ENCODE measurements at places on chromosomes 6 and 20.

- DNase-seq: no peak
Measured at GRCh38 chr6:114783783-114784182, 441.0 kb upstream of the HS3ST5 start.

DNA sequence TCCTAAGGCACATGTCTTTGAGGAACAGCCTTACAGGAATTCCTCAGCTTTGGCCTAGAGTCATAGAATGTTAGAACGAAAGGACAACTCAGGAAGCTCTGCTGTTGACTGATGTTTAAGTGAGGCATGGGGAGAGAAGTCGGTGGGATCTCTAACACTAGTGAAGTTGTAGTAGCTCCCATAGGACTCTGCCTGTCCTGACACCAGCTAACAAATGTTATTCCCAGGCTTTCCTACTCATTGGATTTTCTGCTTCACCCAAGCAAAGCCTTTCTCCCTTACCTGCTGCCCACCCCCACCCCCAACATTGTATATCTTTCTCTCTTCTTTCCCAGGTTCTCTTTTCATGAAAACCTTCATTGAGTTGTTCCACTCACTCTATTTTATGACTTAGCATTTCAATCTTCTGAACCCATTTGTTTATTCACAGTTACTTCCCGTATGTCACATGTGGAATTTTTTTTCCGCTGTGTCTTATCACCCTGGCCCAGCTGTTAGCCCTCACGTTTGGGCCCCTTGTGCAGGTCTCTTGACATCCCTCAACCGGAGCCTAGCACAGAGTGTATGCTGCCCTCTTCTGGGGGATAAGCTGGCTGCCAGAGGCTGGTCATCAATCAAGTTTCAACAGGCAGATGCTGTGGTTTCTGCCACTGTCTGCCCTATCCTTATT lies 39.2 kb upstream of the RNF8 start:
- no peak for DNase-seq

- no peak for DNase-seq
Measured at GRCh38 chr20:44468044-44468782, 7.5 kb upstream of the TTPAL start.

DNA sequence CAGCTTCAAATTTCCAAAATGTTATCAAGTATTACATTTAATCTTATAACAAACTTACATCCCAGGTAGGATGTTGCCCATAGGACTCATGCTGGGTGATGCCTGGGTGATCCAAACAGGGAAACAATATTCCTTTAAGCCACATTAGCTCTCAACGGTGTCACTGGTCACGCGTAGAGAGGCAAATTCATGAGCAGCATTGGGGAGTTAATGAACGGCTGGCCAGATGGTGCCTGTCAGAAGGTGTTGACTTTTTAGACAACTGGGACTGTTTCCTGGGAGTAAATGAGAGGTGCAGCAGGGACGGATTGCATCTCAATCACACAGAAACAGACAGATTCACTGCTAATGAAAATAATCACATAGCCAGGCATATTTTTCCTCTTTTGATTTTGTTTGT lies 83.3 kb upstream of the ID4 start:
- no peak for DNase-seq

- no peak for DNase-seq
Measured at GRCh38 chr20:64276817-64277216, 21.3 kb downstream of the PCMTD2 start.

- DNase-seq: no peak
Measured at GRCh38 chr20:40960521-40960956, 68.1 kb upstream of the TOP1 start.

DNA sequence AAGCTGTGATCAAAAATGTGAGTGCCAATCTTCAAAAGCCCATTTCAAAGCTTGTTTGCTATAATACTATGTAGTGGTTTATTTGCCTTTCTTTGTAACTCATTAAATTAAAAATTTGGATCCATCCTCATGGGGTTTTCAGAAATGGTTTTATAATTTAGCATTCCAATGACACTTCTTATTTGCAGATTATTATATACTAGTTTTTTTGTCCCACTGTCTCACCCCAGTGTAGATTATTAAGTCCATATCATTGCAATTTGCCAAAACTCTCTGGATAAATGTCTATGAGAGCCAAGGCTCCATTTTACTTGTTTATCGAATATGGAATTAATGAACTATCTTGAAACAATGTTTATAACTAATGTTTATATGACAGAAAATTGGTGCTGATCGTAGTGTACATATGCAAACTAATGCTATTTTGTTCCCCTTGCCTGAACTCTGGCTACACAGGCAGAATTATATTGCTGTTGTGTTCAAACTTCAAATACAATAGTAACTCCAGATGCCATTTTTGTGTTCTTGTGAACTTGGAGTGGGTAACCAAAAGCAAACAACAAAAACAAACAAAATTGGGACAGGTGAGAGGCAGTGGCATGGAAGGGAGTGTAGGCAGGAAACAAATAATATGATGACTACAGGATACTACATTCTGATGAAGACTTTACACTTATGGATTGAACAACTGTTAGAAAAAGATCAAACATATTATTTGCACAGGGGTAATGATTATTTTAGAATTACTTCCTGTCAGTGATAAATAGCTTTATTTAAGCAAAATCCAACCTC lies 307.1 kb upstream of the FLRT3 start:
- no peak for DNase-seq

- DNase-seq: no peak
Measured at GRCh38 chr6:44715925-44716324, 328.4 kb downstream of the CDC5L start.

GRCh38 chr6:3369985-3370360 lies 86.9 kb downstream of the SLC22A23 start:
- no peak for DNase-seq

- DNase-seq: no peak
Measured at GRCh38 chr6:130293800-130294199, 71.0 kb upstream of the SAMD3 start.

- DNase-seq: no peak
Measured at GRCh38 chr6:169642455-169642854, 59.4 kb downstream of the WDR27 start.

DNA sequence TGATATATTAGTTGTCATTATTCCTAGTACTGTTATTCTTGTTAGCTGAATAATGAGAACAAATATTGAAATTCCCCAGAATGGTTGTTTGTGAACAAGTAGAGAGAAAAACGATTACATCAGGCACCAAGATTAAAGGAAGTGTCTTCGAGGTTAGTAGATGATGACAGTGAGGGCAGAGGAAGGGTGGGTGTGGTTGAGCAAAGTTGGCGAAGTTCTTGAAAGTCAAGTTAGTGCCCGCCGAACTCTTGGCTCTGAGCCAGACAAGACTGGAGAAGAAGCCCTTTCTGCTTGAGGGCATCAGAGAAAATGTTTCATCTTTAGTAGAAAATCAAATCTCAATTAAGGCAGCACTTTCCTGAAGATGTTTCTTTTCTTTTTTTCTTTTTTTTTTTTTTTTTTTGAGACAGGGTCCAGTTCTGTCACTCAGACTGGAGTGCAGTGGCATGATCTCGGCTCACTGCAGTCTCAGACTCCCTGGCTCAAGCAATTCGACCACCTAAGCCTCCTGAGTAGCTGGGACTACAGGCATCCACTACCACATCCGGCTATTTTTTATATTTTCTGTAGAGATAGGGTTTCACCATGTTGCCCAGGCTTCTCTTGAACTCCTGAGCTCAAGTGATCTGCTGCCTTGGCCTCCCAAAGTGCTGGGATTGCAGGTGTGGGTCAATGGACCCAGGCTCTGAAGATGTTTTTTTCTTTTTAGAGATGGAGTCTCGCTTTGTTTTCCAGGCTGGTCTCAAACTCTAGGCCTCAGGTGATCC lies 77.1 kb downstream of the SGK1 start:
- DNase-seq: peak; percentile 52

GRCh38 chr6:47203266-47203937 lies 106.3 kb downstream of the TNFRSF21 start:
- no peak for DNase-seq

- DNase-seq: no peak
Measured at GRCh38 chr6:3561725-3562124, 104.9 kb upstream of the SLC22A23 start.

DNA sequence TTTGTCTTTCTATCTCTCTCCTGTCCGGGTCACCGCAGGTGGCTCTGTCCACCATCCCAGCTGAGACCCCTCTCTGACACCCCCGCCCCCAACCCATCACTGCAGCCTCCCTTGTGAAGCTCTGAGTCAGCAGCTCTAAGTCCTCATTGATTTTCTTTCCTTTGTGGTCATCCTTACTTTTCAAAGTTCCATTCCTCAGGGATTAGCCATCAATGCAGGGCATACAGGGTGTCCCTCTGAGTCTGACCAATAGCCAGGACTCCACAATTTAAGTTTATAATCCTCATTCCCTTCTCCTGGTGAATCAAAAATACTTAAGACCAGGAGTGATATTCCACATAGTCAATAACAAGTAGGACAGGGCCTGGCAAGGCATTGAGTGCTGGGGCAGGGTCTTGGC lies 333.3 kb upstream of the CNR1 start:
- DNase-seq: no peak

- DNase-seq: no peak
Measured at GRCh38 chr20:44496976-44497375, 21.3 kb downstream of the TTPAL start.

Data from stimulated activated CD8-positive, alpha-beta memory T cell treated with anti-CD3 and anti-CD28 coated beads, Interleukin-2, amount 100 ng/mL, for 1 hour (primary cell).